ENCODE measurements at places on chromosomes 2 and 18.

DNA sequence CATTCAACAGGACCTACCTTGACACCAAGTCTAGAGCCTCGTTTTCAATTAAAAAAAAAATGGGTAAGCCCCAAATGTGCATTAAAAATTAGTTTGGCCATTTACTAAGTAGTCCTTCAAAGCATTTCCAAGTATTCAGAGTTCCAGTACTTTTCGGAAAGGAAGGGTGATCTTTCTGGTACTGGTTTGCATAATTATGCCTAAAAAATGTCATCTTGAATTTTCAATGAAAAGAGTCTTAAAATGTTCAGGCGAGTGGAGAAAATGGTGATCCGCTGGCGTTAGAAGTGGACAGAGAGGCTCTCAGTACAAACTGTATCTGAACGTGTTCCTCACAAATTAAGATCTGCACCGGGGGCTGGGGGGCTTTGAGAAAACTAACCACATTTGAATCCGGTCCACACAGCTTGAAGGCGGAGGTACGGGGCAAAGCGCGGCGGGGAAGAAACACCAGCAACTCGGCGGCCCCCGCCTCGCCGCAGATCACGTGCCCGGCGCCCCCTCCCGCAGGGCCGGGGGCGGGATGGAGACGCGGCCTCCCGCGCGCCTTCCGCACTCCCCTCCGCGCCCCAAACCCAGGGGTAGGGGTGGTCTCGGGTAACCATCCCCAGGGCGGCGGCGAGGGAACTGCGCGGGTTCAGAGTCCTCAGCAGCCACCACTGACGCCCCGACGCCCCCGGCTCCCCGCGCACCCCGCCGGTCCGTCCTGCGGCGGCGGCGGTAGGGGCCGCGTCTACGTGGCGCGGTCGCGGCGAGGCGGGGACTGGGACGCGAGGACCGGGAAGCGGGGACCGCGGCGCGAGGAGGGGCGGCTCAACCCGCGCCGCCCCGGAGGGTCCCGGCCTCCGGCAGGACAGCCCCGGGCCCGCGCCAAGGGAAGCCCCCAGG, 564 bp downstream of the LPIN2 start:
- no peak for DNase-seq

GRCh38 chr2:132419941-132420340, 3.3 kb downstream of the GPR39 start:
- DNase-seq, result no peak

DNA sequence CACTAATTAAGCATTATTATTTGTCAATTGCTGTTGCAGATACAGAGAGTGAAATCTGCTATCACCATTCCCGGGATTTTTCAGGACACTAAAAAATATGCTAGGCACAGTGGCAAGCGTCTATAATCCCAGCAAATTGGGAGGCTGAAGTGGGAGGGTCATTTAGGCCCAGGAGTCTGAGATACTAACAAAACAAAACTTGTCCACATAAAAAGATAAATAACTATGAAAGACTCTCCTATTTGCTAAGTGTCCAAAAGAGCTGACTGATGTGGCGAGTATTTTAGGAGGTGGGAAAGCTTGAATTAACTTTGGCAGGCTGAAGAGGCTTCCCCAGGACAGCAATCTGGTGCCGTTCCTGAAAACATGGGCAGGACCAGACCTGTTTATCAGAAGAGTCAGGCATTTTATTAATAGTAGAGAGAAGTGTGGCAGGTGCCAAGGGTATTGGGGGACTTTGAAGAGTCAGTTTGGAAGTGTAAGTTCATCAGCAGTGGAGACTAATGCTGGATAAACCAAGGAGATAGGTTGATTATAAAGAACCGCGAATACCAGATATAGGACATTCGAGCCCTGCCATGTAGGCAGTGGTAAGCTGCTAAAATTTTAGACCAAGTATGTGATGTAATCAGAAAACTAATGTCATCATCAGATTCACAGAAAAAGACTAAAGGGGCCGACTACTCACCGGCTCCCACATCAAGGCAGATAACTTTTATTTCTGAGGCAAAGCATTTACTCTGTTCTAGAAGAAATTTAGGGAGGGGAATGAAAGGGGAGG, 201.8 kb downstream of the EPHA4 start:
- DNase-seq, result no peak

DNA sequence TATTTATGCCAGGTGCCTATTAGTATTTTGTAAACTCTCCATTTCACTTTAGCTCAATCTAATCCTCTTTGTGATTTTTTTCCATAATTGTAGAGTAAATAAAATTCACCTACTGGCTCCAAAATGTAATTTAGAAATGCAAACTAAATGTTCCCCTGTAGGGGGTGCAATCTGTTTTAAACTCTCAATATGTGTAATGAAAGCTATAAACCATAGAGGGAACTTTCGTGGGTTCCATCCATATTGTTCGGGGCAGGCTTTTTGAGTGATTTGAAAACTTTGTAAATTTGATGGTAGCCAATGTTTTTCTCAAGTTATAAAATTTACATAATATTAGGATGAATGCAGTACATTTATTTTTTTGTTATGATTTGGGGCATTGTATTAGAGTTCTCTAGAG, 49.4 kb downstream of the TSPYL6 start:
- peak; percentile 13 for DNase-seq

GRCh38 chr18:25976554-25976953, 113.9 kb downstream of the SS18 start:
- DNase-seq, result no peak

DNA sequence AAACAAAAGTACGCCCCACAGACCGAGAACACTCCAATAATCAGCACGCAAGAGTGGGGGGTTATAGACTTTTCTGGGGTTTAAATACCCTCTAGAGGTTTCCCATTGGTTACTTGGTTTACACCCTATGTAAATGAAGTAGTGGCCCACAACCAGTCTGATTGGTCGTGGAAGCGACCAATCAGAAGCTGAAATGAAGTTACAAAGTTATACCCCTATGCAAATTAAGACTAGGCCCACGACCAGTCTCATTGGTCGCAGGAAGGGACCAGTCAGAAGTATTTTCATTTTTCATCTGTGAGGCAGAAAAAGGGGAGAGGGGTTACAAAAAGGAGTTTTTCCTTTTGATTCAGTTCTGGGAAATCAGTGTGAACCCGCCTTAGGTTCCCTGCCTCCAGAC, 55.3 kb upstream of the YWHAQ start:
- no peak for DNase-seq

DNA sequence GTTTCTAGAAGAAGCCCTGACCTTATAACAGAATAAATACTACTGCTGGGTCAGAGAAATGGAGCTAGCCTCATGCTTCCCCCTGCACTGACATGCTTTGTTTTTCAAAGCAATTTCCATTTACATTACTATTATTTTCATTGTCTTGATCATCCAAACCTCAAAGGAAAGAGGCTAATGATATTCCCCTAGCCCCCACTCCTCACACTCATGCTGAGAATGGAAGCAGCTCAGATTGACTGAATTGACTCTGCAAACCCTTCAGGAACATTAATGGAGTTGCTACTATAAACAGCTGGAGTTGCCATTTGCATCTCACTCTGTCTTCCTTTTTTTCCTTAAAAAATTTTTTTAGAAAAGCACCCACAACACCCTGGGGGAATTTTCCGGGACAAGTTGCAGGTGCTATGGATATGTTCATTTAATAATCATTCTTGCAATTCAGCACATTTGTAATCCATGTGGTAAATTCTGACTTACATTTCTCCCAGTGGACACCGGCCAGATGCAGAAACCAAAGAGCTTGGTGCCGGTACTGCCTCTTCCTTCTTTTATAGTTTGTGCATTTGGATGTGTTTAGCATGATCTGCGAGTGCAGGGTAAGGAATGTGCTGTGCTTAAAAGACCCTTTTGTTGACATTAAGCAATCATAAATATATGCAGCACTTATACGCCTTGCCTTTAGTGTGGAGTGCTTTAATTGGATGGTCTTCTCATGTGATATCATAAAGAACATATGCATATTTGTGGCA, 103.3 kb upstream of the OSR1 start:
- DNase-seq, result no peak

DNA sequence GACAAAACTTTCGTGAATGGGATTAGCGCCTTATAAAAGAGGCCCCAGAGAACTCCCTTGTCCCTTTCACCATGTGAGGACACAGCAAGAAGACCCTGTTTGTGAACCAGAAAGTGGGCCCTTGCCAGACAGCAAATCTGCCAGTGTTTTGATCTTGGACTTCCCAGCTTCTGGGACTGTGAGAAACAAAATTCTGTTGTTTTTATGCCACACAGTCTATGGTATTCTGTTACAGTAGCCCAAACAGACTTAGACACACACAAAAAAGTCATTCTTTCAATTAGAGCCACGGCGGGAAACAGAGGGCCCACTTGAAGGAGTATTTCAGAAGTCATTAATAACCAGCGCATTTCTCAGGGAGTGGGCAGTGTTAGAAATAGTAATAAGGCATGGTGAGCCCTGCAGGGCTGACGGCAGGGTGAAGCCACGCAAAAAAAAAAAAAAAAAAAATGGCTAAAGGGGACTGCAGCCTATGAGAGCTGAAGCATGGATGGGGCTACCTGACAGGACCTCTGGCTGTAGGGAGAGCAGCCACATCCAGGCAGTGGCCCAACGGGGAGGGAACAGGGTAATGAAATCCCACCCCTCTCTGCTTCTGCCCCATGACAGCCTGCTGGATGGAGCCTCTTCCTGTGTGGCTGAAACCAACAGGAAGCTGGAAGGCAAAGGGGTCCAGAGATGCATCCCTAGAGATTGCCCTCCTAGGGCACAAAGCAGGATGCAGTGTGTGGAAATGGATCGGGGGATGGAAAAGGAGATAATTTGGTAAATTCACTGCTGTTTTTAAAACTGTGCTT, 189.3 kb downstream of the KCNS3 start:
- DNase-seq, result no peak

DNA sequence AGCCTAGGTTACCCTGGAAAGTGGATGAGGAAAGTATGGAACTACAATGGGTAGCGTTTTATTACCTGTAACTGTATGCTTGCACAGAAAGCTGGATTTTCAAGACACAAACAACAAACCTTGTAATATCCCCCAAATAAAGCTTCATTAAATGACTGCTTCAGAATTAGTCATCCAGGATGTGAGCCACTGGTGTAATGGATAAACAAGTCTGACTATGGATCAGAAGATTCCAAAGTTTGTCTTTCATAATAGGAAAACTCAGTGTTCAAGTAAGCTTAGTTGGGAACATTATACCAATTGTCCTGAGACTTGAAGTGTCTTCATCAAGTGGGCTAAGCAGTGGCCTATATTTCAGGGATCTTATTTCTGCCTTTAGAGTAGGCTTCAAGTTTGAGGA, 518.8 kb downstream of the LRP1B start:
- no peak for DNase-seq

- DNase-seq, result no peak
These were observed 141.7 kb upstream of the SERPINE2 start for GRCh38 chr2:224180810-224181209.

- no peak for DNase-seq
These were observed 389.6 kb downstream of the TGIF1 start for GRCh38 chr18:3839581-3839981.

GRCh38 chr2:189574793-189575475, 5.7 kb downstream of the SLC40A1 start:
- no peak for DNase-seq

DNA sequence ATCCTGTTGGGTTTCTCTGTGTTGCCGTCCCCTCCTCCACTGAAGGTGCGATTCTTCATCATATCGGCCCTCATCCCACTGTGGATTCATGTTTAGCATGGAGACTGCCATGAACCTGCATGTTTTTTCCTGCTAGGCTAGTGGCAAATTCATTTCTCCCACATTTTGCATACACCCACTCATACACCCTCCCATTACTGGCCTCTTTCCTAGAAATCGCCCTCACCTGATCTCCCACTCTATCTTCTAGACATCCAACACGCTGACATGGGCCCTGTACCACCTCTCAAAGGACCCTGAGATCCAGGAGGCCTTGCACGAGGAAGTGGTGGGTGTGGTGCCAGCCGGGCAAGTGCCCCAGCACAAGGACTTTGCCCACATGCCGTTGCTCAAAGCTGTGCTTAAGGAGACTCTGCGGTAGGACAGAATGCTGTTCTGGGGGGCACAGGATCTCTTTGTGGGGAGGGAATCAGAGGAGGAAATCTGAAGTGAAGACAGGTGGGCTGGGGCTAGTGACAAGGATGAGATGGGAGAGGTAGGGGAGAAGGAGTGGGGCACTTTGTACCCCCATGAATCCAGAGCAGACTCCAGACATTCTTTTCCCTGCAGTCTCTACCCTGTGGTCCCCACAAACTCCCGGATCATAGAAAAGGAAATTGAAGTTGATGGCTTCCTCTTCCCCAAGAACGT, 17.7 kb downstream of the PRKAG3 start:
- no peak for DNase-seq

GRCh38 chr18:34840256-34840826, 130.2 kb downstream of the DTNA start:
- no peak for DNase-seq

- DNase-seq, result no peak
These were observed 132.2 kb downstream of the BIRC6 start for GRCh38 chr2:32489061-32489460.

DNA sequence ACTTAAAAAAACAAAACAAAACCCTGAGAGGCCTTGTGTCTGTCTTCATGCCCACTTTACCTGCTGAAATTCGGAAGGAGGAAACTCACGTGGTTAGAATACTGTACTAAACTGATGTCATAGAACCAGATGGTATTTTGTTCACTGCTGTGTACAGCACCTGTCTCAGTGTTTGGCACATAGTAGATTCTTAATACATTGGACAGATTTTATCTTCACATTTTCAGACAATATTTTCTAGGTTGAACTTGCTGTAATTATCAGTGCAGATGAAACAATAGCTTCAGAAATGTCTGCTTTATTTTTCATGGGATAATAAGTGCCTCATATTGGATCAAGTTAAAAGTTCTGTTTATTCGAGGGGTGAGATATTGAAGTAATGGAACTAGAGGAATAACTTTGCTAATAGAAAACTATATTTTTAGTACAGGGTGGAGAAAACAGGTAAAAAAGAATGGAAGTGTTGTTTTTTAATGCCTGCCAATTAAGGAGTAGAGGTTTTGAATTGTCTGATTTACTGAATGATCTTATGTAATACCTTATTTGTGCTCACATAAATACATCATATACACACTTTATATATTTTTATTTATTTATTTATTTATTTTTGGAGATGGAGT, 23.7 kb downstream of the DDX1 start:
- no peak for DNase-seq

- DNase-seq, result no peak
These were observed 12.3 kb downstream of the GKN2 start for GRCh38 chr2:68940369-68940768.

DNA sequence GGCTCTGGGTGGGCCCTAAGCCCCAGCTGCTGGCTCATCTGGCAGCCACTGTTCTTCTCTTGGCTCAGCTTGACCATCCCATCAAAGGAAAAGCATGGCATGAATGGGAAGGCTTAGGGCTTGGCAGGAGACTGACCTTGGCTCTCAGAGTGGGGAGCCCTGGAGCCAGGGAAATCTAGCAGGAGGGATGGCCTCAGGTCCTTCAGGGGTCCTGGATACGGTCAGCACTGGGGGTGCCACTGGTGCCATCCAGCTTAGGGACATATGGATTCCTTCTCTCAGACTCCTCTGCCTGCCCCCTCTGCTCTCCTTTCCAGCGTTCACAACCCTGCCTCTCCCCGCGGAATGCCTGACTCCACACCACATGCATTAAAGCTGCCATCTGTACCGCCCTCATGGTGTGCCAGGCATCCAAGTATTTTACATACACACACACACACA, 165.5 kb upstream of the HAAO start:
- DNase-seq, result no peak

All from GM04503 (cell line).